ENCODE measurements at places on chromosomes 4 and X. TPM values are rescaled to one million over a fixed set of nuclear protein-coding genes. Genes with fewer than 3 reads are reported as not detected.
A peak's percentile ranks its signal among the peaks of the same experiment; 100 is the strongest.

- DNase-seq: peak; percentile 17
Measured at GRCh38 chrX:150449313-150449712, 86.2 kb downstream of the MAMLD1 start.

Gene MXRA5
- total RNA-seq: not detected

Gene GPR50
- total RNA-seq: not detected

GRCh38 chr4:186144946-186145569 is 40.6 kb downstream of the FAM149A start:
- peak; percentile 38 for DNase-seq

DNA sequence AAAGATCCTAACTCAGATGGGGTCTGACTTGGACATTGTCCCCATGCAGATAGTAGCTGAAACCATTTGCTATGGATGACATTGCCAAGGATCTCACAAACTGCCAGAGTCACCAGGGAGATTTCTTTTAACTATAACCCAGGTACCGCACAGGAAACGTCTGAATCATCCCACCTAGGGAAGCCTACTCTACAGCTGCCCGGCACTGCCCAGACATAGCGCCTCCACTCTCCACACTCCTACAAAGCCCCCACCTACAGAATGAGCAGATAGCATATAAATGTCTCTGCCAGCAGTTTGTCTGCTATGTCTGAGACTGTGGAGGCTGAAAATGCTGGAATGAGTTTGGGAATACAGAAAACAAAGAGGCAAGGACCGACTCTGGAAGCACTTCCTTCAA is 32.3 kb downstream of the TRIM61 start:
- no peak for DNase-seq

- no peak for DNase-seq
Measured at GRCh38 chrX:17773221-17773876, 36.1 kb downstream of the SCML1 start.

- no peak for DNase-seq
Measured at GRCh38 chrX:140608111-140608510, 101.4 kb upstream of the LINC00632 start.

Gene SH3TC1
- total RNA-seq: 22.6 TPM

- DNase-seq: no peak
Measured at GRCh38 chrX:46179748-46180147, 365.5 kb downstream of the ZNF674 start.

Gene DDIT4L
- total RNA-seq: not detected
